Stimulated activated CD8-positive, alpha-beta memory T cell treated with anti-CD3 and anti-CD28 coated beads, Interleukin-7, amount 100 ng/mL, for 4 hours (primary cell): ENCODE measurements at places on chromosomes 1 and 21.

GRCh38 chr1:230293390-230293700 lies 132.8 kb downstream of the PGBD5 start:
- DNase-seq: no peak

GRCh38 chr1:63859480-63860275 lies 85.9 kb downstream of the ROR1 start:
- DNase-seq: no peak

DNA sequence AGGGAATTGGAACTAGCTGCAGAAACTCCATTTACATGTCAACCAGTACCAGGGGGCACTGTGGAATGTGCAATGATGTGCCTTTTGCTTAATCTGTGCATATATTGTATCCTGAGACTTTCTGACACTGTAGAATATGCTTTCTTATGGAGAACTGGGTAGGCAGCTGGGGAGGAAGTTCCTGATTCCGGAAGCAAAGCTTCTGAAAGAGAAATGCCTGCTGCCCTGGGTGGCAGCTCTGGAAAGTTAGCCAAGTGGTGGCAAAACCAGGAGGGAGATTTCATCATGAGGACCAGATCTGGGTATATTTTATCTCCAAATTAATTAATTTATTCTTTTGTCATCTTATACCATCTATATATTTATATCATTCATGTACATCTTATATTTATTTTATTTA lies 116.7 kb downstream of the XCL2 start:
- no peak for DNase-seq

DNA sequence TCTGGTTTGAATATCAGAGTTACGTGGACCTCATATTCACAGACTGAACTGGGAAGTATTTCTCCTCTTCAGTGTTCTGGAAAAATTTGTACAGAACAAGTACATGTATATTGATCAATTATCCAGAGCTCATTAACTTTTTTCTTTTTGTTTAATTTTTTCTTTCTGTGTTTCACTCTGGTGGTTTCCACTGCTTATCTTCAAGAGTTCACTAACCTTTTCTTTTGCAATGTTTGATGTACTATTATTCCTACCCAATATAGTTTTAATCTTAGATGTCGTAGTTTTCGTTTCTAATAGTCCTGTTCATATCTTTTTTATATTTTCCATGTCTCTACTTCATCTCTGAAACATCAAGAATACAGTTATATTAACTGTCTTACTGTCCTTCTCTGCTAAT lies 46.5 kb downstream of the TUT4 start:
- DNase-seq: no peak

GRCh38 chr1:202282596-202283283 lies 59.0 kb downstream of the UBE2T start:
- DNase-seq: no peak

DNA sequence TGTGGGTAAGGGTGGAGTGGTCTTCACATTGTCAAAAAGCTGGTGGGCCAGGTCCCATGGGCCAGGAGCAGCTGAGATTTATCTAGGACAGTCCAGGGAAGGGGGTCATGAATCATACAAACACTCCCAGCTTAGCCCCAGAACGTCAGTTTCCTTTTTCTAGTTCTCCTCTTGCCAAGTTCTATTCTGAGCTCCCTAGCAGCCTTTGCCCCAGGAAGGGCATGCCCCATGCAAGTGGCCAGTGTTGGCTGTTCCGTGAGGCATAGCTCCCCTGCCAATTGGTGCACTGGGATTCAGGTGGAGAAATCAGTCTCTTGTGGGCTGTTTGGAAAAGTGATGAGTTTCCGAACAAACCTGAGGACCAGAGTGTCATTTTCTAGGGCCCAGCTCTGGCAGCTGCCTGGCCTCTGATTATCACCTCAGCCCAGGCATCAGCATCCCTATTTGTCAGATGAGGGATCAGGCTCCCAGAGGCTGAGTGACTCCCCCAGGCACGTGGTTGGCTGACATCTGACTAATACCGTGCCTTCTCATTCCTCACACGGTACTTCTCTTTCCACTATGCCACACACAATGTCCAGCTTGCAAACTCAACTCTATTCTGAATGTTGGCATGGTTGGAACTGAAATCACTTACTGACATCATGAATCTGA lies 14.2 kb upstream of the MYOM3 start:
- DNase-seq: no peak
